ENCODE measurements at places on chromosomes 6 and 20.

- H3K27ac ChIP-seq = peak overlapping the region; percentile 78
- H3K4me3 ChIP-seq = peak overlapping the region; percentile 46
- H3K36me3 ChIP-seq = no peaks in the 10 kb centered on the region
- peaks cover 25% of the 10 kb centered on the region for H3K4me1 ChIP-seq
Measured at GRCh38 chr20:44186674-44187053, 324 bp downstream of the JPH2 start.

- DNase-seq = no peak
- no peak overlapping the region for H3K4me3 ChIP-seq
- H3K27ac ChIP-seq = no peak overlapping the region
- no peaks in the 10 kb centered on the region for H3K4me1 ChIP-seq
- H3K36me3 ChIP-seq = no peaks in the 10 kb centered on the region
Measured at GRCh38 chr6:123681957-123682462, 45.3 kb upstream of the TRDN start.

DNA sequence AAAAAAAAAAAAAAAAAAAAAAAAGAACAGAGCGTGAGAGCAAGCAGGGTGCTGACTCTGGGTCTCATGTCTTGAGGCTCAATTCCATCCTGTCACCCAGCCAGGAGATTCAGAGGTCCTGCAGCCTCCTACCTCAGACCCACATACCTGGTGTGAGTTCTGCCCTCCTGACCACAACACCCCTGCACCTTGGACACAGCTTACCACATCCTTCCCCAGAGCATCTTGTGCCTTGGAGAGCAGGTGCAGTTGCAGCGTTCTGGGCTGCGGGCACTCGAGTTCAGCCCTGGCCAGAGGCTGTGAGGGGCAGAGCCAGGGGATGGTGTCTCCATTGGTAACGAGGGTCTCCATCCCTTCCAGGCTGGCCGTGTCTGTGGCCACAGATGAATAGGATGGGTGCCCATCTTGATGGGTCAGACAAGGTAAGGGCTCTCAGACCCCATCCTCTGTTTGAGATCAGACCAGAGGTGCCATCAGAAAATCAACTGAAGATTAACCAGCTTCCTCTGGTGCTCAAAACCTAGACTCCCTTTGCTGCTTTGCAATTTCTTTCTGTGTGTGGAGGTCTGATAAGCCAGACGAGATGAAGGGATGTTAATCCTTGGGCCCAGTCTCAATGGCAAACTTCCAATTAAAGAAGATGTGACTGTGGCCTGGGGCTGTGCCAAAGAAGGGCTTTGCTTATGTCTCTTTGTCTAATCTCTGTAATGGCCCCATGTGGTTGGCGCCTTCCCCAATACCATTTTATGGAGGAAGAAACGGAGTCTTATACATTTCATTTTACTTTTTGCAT lies 14.7 kb upstream of the ZNF831 start:
- no peak overlapping the region for H3K4me3 ChIP-seq
- H3K4me1 ChIP-seq = peaks cover 67% of the 10 kb centered on the region
- no peaks in the 10 kb centered on the region for H3K36me3 ChIP-seq
- DNase-seq = no peak
- no peak overlapping the region for H3K27ac ChIP-seq

GRCh38 chr20:48616481-48616880 lies 211.3 kb downstream of the PREX1 start:
- H3K36me3 ChIP-seq = no peaks in the 10 kb centered on the region
- H3K4me3 ChIP-seq = no peak overlapping the region
- H3K27me3 ChIP-seq = no peaks in the 10 kb centered on the region
- H3K27ac ChIP-seq = no peak overlapping the region

DNA sequence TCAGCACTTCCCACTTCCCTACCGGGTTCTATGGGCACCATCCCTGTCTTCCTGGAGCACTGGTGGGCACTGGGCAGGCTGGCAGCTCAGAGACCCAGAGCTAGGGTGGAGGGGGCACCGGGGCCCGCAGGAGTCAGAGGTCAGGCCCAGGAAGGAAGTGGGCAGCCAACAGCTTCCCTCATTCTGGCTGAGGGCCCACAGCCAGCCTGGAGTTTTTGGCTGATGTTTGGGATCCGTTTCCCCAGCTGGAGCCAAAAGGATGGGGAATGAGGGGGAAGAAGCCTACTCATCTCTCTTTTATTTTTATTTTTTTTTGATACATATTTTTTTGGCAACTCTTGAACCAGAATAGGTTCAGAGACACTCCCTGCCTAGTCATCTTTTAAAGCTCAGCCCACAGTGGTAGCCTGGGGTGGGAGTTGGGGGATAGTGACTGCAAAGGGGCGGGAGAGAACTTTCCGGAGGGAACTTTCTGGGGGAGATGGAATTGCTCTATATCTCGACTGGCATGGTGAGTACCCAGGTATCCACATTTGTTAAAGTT lies 54.2 kb upstream of the MLN start:
- H3K4me1 ChIP-seq = peaks cover 24% of the 10 kb centered on the region
- H3K36me3 ChIP-seq = no peaks in the 10 kb centered on the region
- no peaks in the 10 kb centered on the region for H3K27me3 ChIP-seq
- no peak overlapping the region for H3K27ac ChIP-seq
- no peak overlapping the region for H3K4me3 ChIP-seq

DNA sequence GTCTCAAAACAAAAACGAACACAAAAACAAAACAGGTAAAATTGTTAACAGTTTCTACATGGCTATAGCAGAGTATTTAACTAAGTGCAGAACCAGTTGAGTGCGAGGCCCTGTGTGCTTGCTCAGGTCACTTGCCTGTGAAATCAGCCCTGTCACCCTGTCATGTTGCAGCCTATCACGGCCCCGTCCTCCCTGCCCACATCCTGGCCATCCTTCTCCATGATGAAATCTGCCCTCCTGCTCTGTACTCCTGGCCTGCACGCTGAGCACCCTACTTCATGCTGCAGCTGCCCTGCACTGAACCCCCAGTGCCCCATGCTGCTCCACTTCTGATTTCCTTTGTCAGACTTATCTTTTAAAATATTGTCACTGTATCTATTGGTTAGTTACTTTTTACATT lies 62.4 kb downstream of the DTD1 start:
- no peaks in the 10 kb centered on the region for H3K27me3 ChIP-seq
- peaks cover 6% of the 10 kb centered on the region for H3K4me1 ChIP-seq
- H3K27ac ChIP-seq = no peak overlapping the region
- H3K4me3 ChIP-seq = no peak overlapping the region
- H3K36me3 ChIP-seq = no peaks in the 10 kb centered on the region

DNA sequence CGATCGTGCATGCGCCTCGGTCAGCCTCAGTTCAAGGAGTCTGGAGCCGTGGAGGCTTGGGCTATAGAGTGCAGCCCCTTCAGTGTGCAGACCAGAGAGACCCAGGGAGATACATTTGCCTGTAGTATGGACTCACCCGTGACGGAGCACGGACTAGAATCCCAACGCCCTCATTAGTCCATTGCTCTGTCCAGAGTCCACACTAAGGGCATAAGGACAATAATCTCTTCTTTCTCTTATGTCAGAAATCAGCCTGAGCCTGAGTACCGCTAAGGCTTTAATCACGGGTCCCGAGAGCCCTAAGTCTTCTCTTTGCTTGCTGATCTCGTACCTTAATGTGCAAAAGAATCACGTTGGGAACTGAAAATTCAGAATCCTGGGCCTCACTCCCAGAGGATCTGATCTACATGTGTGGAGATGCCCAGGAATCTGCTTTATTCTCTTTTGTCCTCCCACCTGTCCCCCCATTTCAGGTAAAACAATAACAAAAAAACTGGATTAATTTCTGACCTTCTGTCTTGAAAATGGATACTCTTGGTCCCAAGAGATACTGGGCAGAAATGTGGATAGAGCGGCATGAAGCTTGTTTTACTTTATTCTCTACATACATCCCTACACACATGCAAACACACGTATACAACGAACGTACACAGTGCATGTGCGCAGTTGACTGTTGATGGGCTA lies 671 bp downstream of the BPHL start:
- no peak for DNase-seq
- H3K36me3 ChIP-seq = no peaks in the 10 kb centered on the region
- H3K4me1 ChIP-seq = peaks cover 20% of the 10 kb centered on the region
- H3K4me3 ChIP-seq = peak overlapping the region; percentile 92
- H3K27ac ChIP-seq = peak overlapping the region; percentile 80
- no peaks in the 10 kb centered on the region for H3K27me3 ChIP-seq

DNA sequence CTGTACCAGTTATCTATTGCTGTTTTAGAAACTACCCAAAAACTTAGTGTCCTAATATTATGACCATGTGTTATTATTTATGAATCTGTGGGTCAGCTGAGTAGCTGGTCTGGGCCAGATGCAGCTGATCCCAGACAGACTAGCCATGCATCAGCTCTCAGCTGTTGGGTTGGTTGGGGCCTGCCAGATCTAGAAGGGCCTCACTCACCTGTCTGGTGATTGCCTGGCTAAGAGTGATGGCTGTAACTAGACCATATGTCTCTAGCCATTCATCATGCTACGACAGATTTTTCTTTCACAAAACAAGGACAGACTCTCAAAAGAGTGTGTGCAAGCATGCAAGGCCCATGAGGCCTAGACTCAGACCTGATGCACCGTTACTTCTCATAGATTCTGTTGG lies 403.2 kb downstream of the SAMD5 start:
- no peaks in the 10 kb centered on the region for H3K4me1 ChIP-seq
- no peaks in the 10 kb centered on the region for H3K36me3 ChIP-seq

- H3K27me3 ChIP-seq = no peaks in the 10 kb centered on the region
- no peaks in the 10 kb centered on the region for H3K36me3 ChIP-seq
- H3K4me3 ChIP-seq = no peak overlapping the region
- H3K27ac ChIP-seq = no peak overlapping the region
Measured at GRCh38 chr20:22626496-22626895, 42.1 kb upstream of the FOXA2 start.

- DNase-seq = no peak
- no peak overlapping the region for H3K4me3 ChIP-seq
- H3K36me3 ChIP-seq = peaks cover 84% of the 10 kb centered on the region
- H3K27ac ChIP-seq = no peak overlapping the region
- H3K4me1 ChIP-seq = peaks cover 14% of the 10 kb centered on the region
Measured at GRCh38 chr20:45965169-45966002, 6.6 kb downstream of the ZNF335 start.

DNA sequence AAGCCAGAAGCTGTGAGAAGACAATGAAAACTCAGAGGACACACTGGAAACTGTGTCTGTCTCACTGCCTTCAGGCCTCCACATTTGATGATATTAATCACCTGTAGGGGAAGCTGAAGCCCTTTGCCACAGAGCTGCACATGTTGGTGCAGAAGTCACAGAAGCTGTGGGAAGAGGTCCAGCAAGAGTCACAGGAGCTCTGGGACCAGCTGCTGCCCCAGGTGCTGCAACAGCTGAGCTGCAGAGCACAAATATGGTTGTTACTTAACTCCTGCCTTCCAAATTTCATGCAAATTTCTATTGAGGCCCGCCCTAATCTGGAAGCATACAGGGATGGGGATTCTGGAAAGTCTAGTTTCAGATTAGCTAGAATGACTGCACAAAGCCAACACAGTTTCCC lies 169.3 kb downstream of the OGFRL1 start:
- no peaks in the 10 kb centered on the region for H3K4me1 ChIP-seq
- H3K27me3 ChIP-seq = no peaks in the 10 kb centered on the region

- no peaks in the 10 kb centered on the region for H3K27me3 ChIP-seq
- H3K27ac ChIP-seq = peak overlapping the region; percentile 17
Measured at GRCh38 chr6:138410972-138411880, 7.2 kb downstream of the HEBP2 start.

DNA sequence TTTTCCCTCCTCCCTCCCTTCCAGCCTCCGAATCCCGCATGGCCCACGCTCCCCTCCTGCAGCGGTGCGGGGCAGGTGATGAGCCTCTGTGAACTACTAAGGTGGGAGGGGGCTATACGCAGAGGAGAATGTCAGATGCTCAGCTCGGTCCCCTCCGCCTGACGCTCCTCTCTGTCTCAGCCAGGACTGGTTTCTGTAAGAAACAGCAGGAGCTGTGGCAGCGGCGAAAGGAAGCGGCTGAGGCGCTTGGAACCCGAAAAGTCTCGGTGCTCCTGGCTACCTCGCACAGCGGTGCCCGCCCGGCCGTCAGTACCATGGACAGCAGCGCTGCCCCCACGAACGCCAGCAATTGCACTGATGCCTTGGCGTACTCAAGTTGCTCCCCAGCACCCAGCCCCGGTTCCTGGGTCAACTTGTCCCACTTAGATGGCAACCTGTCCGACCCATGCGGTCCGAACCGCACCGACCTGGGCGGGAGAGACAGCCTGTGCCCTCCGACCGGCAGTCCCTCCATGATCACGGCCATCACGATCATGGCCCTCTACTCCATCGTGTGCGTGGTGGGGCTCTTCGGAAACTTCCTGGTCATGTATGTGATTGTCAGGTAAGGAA lies at the start of gene OPRM1:
OPRM1 (plus strand) TSS at position 10 of the 612 bp plus-strand sequence; CDS start at position 315, 305 bp downstream.
- DNase-seq = no peak
- no peaks in the 10 kb centered on the region for H3K36me3 ChIP-seq
- no peak within 1 kb of the TSS for H3K27ac ChIP-seq
- H3K4me3 ChIP-seq = no peak within 1 kb of the TSS
- H3K27me3 ChIP-seq = no peaks in the 10 kb centered on the region

GRCh38 chr6:3579652-3580175 lies 122.9 kb upstream of the SLC22A23 start:
- H3K27ac ChIP-seq = no peak overlapping the region
- H3K4me1 ChIP-seq = no peaks in the 10 kb centered on the region
- H3K4me3 ChIP-seq = no peak overlapping the region
- no peaks in the 10 kb centered on the region for H3K27me3 ChIP-seq
- no peak for DNase-seq

DNA sequence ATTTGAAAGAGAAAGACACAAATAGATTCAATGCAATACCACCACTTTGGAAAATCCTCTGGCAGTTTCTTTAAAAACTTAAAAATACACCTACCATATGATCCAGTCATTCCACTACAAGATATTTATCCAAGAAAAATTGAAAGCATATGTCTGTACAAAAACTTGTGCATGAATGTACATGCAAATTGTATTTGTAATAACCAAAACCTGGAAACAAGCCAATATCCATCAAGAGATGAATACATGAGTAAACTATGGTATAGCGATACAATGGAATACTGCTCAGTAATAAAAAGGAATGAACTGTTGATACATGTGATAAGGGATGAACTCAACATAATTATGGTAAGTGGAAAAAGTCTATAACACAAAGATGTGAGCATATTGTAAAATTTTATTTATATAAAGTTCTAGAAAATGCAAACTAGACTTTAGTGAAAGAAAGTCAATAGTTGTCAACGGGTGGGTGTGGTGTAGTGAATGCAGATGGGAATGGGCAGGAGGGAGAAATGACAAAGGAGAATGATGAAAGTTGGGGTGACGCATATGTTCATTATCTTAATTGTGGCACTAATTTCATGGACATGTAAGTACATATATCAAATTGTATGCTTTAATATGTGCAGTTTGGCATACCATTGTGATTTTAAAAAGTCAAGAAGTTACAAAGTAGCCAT lies 347.5 kb downstream of the SAMD5 start:
- DNase-seq = no peak
- H3K4me3 ChIP-seq = no peak overlapping the region
- H3K27ac ChIP-seq = no peak overlapping the region
- H3K36me3 ChIP-seq = no peaks in the 10 kb centered on the region
- no peaks in the 10 kb centered on the region for H3K27me3 ChIP-seq

GRCh38 chr20:60507087-60507694 lies 549.0 kb downstream of the CDH26 start:
- H3K4me3 ChIP-seq = no peak overlapping the region
- DNase-seq = no peak
- no peaks in the 10 kb centered on the region for H3K27me3 ChIP-seq
- no peaks in the 10 kb centered on the region for H3K36me3 ChIP-seq

Measured in vagina (tissue), 2 donors.